Activated T-cell treated with anti-CD3 and anti-CD28 coated beads, Interleukin-2, amount 50 U/mL, for 72 hours (primary cell): ENCODE measurements at places on chromosomes 6 and 20. TPM values are rescaled to one million over a fixed set of nuclear protein-coding genes. Genes with fewer than 3 reads are reported as not detected.

DNA sequence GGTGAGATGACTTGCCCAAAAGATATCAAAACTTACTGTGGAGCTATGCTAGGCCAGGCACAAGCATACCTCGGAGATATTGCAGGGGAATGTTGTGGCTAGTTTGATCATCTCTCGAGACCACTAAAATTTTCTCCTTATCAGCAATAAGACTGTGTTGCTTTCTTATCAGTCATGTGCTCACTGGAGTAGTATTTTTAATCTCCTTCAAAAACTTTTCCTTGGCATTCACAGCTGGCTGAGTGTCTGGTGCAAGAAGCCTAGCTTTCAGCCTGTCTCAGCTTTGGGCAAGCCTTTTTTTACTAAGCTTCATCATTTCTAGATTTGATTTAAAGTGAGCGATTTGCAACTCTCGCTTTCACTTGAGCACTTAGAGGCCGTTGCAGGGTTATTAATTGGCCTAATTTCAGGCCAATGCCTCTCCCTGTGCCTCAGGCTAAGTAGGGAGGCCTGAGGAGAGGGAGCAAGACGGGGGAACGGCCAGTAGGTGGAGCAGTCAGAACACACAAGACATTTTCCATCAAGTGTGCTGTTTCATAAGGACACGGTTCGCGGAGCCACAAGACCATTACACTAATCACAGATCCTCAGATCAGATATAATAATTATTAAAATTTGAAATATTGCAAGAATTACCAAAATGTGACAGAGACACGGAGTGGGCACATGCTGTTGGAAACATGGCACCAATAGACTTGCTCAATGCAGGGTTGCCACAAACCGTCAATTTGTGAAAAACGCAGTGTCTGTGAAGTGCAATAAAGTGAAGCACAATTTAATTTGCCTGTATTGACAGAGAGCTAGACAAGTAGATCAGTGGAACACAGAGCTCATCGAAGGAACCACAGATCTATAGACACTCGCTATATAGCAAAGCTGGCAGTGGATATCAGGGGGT, 106.8 kb upstream of the SIRPG start:
- peak; percentile 66 for DNase-seq

DNA sequence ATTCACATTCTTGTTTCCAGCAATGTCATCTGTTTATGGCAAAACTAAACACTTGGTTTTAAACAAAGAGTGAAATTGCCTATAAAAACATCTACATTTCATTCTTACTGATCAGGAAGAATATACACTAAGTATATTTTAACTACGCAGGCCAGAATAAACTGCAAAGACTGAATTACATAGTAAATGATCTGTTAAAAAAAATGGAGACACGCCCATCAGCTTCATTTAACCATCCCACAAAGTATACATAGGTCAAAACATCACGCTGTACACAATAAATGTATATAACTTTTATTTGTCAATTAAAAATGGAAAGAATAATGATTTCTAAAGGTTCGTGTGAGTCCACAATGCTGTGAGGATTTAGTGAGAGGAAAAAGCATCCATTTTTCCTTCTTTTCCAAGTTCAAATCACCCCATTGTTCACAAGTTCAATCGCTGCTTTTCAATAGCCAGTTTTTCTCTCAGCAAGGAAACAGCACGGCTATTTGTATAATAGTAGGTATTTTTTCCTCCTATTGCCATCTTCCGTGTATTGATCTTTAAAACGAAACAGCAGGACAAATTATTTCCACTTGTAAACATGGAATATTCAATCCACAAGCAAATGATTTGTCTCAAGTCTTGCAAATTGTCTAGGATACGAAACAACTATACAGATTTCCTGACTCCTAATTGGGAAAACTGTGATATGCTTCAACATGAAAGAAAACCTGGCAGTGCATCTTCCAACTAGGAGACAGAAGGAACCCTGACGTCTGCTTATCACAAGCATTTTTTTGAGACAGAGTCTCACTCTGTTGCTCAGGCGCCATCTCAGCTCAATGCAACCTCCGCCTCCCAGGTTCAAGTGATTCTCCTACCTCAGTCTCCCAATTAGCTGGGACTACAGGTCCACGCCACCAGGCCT, 10.6 kb downstream of the SFT2D1 start:
- DNase-seq, result no peak

DNA sequence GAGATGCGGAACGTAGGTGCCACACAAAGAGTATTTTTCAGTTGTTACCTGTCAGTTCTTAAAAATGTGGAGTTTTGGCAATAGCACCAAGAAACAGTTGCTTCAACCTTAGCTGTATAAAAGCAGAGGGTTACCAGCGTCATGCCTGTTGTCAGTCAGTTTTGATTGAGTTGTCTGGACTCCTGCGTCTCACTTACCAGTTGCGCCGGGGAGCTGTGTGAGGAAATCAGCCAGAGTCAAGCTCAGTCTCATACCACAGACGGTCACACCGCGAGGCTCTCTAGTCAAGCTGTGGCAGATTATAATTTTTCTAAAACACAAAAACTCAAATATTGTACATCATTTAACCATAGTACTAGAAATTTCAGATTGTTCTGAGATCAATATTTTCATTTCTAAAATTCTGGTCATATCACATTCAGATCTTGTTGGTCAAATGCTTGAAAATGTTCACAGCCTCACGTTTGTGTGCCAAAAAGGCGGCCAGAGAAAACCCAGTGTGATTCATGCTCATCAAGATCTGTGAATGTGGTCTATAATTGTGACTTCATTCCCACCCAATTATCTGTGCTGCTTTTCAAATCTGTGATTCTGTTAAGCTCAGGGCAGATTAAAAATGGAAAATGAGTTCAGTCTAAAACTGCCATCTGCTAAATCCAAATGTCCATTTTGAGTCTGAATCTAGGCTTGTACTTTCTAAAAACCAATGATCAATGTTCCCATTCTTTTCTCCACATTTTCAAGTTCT, 37.5 kb downstream of the SASH1 start:
- DNase-seq, result no peak

CYP24A1 gene
- total RNA-seq, result not detected

DNA sequence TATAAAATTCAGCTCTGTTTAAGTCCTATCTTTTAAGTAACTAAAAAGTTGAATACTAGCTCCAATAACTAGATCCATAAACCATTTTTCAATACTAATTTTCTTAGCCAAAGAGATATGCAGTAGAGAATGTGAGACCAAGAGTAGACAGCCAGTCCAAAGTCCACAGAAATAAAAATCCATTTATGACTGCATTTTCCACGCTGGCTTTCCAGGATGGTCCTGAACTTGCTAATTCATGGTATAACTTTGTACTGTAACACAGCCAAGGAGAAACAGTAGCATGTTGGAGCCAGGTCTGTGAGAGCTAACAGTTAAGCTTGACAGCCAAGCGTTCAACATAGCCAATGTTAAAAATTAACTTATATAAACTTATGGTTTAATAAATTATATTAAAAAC, 156.2 kb downstream of the GMPR start:
- no peak for DNase-seq

OCSTAMP gene
- total RNA-seq, result not detected

PDE10A gene
- not detected for total RNA-seq
